ENCODE measurements at places on chromosomes 2 and 18.
A peak's percentile ranks its signal among the peaks of the same experiment; 100 is the strongest.

GRCh38 chr2:95058989-95059641, 33.6 kb downstream of the MAL start:
- DNase-seq = no peak

GRCh38 chr18:35514752-35515459, 17.1 kb upstream of the INO80C start:
- no peak for DNase-seq

DNA sequence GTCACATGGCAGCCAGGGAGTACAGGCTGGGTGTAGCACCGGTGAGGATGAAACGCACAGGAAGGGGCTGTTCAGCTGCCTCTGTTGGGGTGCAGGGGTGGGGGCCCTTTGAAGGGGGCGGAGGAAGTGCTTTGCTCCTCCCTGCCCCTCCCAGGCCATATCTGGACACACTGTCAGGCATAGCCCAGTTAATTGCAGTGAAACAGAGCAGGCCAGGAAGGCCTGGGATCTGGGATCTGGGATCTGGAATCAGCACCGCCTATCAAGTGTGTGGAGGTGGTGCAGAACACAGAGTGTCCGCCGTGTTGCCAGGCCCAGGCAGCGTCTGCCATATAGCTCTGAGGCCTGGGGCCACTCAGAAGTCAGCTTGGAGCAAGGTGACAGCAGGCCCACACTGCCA, 119.3 kb upstream of the MSH2 start:
- peak; percentile 71 for DNase-seq

GRCh38 chr2:42132966-42133641, 36.0 kb upstream of the EML4 start:
- peak; percentile 95 for DNase-seq

DNA sequence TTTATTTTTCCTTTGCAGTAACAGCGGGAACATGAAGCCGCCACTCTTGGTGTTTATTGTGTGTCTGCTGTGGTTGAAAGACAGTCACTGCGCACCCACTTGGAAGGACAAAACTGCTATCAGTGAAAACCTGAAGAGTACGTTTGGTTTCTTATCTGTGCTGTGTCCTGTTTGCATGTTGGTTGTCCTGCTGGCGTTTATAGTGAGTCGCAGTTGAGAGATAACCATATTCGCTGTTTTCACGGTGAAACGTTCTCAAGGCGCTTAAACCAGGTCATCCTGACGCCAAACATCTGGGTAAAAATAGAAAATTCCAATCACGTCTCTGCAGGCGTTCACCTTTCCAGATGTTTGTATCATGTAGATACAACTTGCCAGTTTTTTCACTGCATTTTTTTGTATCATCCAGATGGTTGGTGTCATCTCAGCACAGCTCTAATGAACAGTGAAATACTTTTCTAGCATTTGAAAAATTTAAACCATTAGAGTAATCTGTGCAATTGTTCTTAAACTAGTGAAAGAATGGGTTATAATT, 21.2 kb downstream of the CLUL1 start:
- no peak for DNase-seq

GRCh38 chr2:26805241-26805676, 19.4 kb downstream of the CENPA start:
- DNase-seq = peak; percentile 14

DNA sequence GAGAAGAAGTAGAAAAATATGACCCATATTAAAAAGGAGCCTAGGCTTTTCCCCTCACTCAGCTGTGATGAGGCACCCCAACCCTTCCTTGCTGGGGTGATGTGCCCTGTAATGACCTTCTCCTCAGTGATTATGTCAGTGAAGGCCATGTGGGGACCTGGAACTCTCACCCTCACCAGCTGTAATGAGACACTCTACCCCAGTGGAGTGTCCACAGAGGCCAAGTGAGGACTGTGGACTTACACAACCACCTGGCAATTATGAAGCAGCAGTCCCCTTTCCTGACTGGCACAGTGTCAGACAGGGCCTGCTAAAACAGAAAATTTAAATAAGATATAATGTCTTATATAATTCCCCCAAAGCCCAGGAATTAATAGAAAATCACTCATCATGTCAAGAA, 54.2 kb downstream of the SEMA4F start:
- no peak for DNase-seq
